Stimulated activated CD4-positive, alpha-beta T cell treated with anti-CD3 and anti-CD28 coated beads, Interleukin-15, amount 100 ng/mL, for 1 hour (primary cell): ENCODE measurements at places on chromosomes 2 and 18.

DNA sequence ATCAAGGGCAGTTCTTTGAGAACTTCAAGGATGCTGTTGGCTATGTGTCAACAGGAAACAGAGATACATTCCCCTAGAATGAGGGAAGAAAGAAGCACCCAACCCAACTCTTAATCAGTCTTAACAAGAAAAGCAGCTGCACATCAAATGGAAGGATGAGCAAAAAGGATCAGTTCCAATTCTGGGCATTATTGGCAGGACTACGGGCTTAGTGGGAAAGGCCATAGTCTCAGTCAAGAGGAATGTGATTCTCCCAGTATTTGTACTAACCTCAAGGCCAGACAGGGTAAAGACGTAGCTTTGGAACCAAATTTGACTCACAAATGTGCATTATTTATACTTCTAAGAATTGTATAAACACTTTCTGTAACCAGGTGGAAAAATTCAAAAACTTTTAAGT is 18.2 kb downstream of the BMP10 start:
- DNase-seq, result no peak

- DNase-seq, result no peak
Observed at GRCh38 chr2:122955776-122956175, 1069.3 kb upstream of the CNTNAP5 start.

DNA sequence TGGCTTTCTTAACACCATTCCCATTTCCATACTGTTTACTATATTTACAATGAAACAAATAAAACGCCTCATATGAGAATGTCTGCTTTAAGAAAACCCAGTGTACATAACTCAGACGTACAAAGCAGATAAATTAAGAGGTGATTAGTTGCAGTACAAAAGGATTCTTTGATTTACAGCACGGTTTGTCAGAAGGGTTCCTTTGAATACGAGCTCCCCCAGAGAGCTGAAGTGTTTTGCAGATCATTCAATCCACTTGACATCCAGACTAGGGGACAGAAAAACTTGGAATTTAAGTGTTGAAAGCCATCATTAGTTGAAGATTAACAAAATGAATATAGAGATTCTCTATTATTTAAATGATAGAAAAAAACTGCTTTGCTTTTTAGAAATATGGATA is 72.5 kb downstream of the RAPGEF4 start:
- DNase-seq, result no peak

DNA sequence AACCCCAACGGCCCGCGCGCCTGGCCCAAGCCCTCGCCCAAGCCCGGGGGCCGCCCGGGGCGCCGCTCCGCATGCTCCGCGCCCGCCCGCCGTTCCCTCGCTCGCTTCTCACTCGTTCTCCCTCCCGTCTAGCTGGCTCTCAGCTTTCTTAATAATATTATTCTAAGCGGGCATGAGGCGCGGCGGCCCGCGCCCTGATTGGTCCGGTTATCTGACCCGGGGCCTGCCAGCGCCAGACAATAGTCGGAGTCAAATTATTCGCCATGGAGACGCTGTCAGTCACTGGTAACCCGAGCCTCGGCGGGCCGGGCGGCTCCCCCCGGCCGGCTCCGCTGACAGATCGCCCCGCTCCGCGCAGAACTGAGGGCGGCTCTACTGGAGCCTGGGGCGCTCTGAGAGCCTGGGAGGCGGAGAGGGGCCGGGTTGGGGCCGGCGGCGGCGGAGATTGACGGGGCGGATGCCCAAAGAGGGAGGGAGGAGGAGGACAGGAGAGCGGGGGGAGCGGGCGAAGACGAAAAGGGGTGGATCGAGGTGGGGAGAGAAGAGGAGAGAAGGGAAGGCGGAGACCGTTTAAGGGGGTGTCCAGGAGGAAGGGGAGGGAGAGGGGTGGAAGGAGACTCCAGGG is at the start of gene SIX2:
Gene SIX2, minus strand, starts transcription at position 150 of the 625 bp plus-strand sequence. CDS start 342 bp downstream, outside the sequence.
- no peak for DNase-seq

DNA sequence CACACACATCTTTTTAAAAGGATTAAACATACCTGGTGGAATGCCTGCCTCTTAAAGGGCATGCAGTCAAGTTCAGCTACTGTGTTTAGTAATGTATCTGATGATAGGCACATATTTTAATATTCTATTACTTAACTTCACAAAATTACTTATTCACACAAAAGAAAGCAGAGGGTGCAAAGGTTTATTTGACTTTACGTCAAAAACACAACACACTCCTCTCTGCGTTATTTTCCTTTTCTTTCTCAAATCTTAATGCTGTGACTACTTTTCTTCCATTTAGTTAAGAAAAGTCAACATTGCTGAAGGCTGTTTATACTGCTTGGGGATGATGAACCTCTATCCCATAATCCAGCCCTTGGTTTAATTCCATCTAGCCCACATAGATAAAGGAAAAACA is 127.9 kb upstream of the ST6GAL2 start:
- no peak for DNase-seq

DNA sequence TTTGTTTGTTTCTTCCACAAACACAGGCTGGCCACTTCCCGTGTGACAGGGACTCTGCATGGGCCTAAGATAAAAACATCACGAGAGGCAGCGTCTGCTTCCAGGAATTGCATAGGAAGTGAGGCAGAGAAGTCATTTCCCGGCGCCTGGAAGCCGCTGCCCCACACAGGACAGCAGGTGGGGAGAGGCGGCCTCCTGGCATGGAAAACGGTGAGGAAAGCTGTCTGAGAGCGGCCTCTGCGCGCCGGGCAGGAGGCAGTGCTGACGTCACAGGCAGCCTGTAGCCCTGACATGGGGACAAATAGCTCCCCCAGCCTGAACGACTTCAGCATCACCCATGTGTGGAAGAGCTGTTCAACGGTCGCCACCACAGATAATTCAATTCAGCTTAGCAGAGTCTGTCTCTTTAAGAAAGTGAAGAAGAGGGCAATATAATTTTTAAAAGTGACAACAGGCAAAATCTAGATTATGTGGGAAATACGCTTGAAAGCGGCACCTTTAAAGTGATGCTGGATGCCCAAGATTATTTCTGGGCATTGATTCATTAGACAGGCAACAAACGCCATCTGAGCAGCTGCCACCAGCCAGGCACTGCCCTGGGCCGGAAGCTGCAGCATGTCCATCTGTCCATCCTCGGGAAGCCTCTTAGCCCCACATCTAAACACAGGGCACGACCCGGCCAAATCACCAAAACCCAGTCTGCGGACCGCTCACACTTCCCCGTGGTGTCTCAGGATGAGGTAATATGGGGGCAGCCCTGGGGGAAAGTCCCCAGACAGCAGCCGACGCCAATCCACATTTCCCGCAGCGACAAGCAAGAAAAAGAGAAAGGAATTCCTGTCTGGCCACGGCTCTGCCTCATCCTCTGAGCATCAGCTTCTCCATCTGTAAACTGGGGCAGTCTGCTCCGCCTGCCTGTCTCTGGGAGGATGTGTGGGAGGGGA is 138.9 kb downstream of the PXDN start:
- DNase-seq, result no peak

- no peak for DNase-seq
Observed at GRCh38 chr2:76448956-76449355, 738.2 kb upstream of the GCFC2 start.

DNA sequence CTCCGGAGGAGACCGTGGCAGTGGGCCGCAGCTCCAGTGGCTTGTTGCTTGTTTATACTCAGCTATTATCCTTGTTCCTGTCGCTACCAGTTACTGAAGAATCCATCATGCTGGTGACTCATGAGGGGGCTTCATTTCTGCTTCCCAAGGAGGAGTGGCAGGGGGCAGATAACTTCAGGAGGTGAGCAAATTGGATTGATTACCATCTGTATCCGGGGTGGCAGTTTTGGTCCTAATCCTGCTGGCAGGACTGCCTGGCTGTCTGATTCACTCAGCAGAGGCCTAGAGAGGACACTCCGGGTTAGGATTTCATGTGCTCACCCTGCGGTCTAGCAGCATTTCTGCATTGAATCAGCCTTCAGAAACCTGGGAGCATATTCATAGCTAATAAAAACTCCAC is 230.0 kb downstream of the ACTR3 start:
- DNase-seq, result no peak

- no peak for DNase-seq
Observed at GRCh38 chr2:143968860-143969259, 551.1 kb downstream of the ZEB2 start.

- no peak for DNase-seq
Observed at GRCh38 chr18:61852496-61852895, 40.3 kb downstream of the RNF152 start.

- no peak for DNase-seq
Observed at GRCh38 chr2:232473467-232473890, 14.2 kb downstream of the ECEL1 start.

DNA sequence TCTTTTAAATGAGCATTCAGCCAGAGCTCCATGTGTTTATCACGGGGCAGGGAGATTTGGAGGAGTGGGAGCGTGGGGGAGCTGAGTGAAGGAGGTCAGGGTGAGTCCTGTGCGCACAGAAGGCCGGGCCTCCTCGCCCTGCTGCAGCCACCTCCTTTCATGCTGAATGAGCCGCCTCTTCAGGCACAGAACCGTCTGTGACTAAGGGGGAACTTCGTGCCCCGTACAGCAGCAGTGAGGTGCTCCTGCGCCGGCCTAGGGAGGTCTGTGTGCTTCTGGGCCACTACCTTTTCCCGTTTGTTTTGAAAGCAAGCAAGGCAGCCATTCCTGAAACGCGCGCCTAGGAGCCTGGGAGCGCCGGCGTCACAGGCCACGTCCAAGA is 27.1 kb upstream of the ZNF516 start:
- no peak for DNase-seq

- DNase-seq, result no peak
Observed at GRCh38 chr18:24915547-24915946, 436.4 kb downstream of the ZNF521 start.

DNA sequence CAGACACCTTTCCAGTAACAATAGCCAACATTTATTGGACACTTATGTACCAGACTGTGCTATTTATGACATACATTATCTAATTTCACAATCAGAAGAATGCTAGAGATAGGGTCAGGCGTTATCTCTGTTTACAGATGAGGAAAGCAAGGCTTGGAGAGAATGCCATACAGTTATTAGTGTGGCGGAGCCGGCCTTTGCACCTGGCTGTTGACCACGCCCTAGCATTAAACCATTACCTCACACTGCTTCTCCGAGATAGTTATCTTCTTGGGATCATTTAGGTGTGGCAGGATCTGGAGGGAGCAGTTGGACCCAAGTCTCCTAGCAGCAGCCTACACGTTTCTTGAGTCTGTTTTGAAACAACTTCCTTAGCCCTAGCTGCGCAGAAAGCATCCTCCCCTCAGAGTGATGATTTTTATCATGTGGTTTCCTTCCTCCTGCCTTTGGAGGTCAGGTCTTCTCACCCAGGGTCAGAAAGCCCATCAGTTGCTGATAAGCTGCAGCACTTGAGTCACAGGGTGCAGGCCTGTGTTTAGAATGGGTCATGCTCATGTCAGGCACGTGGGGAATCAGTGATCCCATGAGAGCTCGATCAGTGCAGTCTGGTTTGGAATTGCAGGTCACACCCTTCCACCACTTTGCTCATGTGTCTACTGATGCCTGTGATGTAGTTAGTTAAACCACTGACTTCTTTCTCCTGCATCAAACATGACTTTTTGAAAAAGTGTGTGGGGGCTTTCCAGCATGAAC is 118.2 kb downstream of the SPTBN1 start:
- peak; percentile 31 for DNase-seq

GRCh38 chr2:68900496-68901198 is 29.4 kb upstream of the BMP10 start:
- no peak for DNase-seq

DNA sequence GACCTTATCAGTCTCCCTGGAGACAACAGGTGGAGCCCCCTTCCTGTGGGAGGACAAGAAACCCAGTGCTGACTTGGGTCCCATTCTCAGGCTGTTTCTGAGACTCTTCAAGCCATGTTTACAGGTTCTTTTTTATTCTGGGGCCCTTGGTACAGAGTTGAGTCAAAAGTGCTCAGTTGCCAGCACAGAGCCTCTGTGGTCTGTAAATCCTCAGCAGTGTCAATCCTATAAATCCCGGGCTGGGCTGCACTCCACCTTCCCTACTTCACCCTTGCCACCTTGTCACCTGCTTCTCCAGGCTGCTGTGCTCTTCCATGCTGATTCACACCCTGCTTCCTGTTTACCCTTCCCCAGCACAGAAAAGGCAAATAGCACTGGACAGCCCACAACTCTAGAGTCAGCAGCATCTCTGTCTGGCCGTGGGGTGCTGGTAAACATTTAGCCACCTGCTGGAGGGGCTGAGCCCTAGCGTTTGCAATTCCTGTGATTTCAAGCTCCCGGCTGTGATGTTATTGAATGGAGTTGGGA is 74.7 kb downstream of the TNFRSF11A start:
- DNase-seq, result no peak

DNA sequence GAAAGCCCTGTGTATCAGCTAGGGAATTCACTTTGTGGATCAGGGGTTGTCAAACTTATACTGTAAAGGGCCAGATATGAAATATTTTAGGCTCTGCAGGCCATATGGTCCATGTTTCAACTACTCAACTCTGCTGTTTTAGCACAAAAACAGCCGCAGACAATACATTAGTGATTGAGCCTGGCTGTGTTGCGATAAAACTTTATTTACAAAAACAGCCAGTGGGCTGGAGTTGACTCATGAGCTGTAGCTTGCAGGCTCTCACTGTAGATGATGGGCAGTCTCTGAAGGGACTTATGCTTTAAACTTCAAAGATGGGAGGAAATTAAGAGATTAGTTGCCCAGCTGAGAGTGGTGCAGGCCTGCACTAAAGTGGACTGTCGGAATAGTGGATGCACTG is 33.1 kb downstream of the WDR7 start:
- DNase-seq, result no peak

- DNase-seq, result no peak
Observed at GRCh38 chr2:43333656-43334144, 107.3 kb upstream of the ZFP36L2 start.

GRCh38 chr18:24726727-24727492 is 266.5 kb downstream of the HRH4 start:
- peak; percentile 13 for DNase-seq

DNA sequence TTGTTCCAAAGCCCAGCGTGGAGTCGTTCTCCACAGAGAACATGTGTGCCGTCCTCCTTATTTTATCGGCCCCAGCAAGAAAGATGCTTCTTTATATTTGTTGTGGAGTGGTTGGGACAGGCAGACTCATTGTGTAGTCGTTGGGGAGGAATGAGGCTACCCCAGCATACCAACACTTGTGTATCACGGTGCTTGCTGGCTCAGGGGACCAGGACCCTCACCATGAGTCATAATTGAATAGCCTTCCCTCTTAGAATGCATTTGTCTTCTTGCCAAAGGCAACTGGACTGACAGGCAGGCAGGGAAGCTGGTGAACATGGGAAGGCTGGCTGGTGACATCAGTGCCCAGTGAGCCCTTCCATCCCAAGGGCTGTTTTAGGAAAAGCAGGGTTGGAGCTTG is 4.7 kb downstream of the CAPN10 start:
- no peak for DNase-seq

DNA sequence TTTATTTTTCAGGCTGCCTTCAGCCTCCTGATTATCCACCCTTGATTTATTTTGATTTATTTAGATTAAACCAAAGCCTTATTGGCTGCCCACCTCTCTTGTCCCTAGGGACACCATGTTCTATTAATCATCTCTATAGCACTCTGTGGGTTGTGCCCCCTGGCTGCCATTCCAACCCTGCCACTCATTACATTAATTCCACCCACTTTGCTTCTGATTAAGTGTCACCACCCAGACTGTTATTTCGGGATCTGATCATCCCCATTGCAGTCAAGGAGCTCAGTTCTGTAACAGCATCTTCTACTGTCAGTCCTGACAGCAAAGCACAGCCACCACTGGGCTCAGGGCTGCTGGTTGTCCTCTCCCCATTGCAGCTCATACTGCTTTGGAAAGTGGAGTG is 175.1 kb upstream of the DDX18 start:
- DNase-seq, result no peak
